ENCODE measurements at places on chromosomes 2 and 18.

GRCh38 chr2:61647044-61647443 lies 108.9 kb upstream of the XPO1 start:
- DNase-seq = peak; percentile 13

GRCh38 chr2:38534746-38535403 lies 67.9 kb downstream of the HNRNPLL start:
- DNase-seq = no peak

DNA sequence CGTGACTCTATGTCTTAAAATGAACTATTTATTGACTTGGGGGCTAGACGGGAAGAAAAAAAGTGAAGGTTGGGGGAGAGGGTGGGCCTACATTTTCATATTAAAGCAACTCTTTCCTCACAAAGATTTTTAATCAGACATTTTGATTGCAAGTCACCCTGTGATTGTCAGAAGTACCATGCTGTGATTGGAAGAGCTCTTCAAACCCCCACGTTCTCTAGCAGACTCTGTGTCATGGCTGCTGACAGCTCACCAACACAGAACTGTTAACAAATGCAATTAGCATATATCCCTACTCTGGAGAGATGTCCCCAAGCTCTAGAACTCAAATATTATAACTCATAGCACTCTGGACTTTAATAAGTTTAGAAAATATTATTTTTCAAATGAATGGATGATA lies 428.4 kb upstream of the DCC start:
- DNase-seq = no peak

GRCh38 chr2:24385366-24385765 lies 25.0 kb upstream of the ITSN2 start:
- DNase-seq = no peak

GRCh38 chr18:78913830-78914231 lies 65.8 kb upstream of the SALL3 start:
- no peak for DNase-seq

DNA sequence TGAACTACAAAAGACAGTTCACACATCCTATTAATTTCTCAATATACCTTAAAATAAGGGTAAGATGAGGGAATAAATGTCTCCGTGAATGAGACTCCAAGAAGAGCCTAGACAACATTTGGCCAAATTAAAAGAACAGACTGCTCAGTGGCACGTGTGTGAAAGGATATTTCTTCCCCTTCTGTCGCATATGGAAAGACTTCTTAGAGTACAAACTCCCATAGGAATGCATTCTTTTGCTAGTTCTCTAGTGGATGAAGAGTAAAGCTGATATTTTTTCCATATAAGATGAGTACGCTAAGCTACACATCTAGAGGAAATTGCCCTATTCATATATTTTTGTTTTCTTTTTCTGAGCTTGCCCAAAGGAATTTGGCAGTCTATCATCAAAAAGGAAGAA lies 710.0 kb upstream of the ID2 start:
- no peak for DNase-seq
